Right atrium auricular region (tissue), 2 donors: ENCODE measurements at places on chromosomes 4 and X. TPM values are rescaled to one million over a fixed set of nuclear protein-coding genes. Genes with fewer than 3 reads are reported as not detected.
A peak's percentile ranks its signal among the peaks of the same experiment; 100 is the strongest.

The TCEAL6 gene
- total RNA-seq, result not detected

DNA sequence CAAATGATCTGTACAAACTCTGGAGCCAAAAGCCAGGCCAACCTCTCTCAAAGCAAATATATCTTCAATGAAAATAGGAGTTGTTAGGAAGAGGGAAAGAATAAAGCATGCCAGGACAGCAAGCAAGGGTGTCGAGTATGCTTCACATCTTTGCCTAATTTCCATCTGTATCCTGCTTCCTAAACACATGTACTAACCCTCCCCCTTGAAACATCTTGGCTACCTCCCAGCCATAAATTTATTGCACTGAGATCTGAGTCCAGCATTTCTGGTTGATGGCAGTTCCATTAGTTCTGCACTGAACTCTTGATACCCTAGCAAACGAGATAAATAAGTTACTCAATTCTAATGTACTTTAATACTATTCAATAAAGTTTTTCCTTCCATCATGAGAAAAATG lies 430.5 kb upstream of the TRAM1L1 start:
- no peaks in the 10 kb centered on the region for H3K27me3 ChIP-seq
- H3K4me1 ChIP-seq, result no peaks in the 10 kb centered on the region
- no peaks in the 10 kb centered on the region for H3K36me3 ChIP-seq
- H3K27ac ChIP-seq, result no peak overlapping the region

The KCTD8 gene
- 0.74 TPM for total RNA-seq

DNA sequence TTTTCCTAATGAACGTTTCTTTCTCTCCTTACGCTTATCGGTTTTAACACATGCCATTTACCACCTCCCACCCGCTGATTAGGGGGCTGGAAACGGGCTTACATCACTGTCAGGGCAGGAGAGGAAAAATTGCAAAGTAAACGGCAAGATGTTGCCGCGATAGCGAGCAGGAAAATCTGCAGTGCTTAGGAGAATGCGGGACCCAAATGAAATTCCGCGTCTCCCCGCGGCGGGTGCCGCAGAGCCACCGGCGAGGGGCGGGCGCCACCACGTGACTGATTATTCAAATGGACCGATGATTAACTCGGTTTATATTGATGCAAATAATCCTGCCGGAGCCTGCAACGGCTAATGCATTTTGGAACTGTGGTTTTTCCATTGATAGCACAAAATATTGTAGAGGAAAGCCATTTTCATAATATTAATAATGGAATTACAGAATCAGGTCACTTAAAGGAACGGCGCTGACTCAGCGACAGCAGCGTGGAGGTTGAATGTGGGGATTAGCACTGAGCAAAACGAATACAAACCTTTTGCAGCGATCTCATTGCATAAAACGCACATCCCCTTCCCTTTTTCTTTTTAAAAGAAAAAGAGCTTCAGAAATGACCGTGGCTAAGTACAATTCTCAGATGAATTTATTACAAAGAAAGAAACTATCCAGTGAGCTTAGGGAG lies 224.2 kb downstream of the STIM2 start:
- H3K4me3 ChIP-seq, result peak overlapping the region; percentile 34
- no peak overlapping the region for H3K27ac ChIP-seq
- DNase-seq, result no peak
- H3K4me1 ChIP-seq, result no peaks in the 10 kb centered on the region
- H3K36me3 ChIP-seq, result no peaks in the 10 kb centered on the region
- peaks cover 8% of the 10 kb centered on the region for H3K27me3 ChIP-seq

DNA sequence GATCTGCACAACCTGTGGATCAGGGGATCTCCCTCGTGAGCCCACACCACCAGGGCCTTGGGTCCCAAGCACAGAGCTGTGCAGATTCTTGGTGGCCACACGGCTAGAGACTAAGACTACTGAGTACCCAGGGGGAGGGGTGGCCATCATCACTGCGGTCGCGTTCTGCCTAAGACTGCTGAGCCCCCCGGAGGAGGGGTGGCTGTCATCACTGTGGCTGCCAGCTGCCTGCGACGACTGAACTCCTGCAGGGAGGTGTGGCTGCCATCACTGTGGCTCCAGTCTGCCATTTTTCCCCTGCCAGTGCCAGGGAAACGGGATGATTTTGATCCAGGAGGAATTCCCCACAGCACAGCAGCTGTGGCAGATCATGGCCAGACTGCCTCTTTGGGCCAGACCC lies 141.7 kb upstream of the SPANXB1 start:
- H3K4me1 ChIP-seq, result no peaks in the 10 kb centered on the region
- no peak overlapping the region for H3K27ac ChIP-seq
- no peaks in the 10 kb centered on the region for H3K36me3 ChIP-seq
- no peaks in the 10 kb centered on the region for H3K27me3 ChIP-seq

DNA sequence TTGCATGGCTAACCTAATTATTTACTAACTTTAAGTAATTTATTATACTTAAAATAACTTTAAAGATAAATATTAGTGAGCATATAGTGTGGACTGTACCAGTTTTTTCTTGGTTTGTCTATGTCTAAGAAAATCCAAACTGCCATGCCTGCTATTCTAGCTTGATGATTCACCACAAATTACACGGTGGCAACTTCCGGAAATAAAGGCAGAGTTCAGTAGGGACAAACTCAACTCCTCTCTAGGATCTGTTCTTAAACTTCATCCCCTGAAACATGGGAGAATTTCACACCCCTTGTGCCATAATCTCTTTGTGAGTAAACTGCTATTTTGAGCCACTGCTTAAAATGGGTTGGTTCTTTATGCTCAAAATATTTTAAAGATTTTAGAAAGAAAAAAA lies 213.6 kb upstream of the NRK start:
- no peaks in the 10 kb centered on the region for H3K36me3 ChIP-seq
- no peak for DNase-seq
- H3K27me3 ChIP-seq, result peaks cover 6% of the 10 kb centered on the region

The MAOA gene
- 111 TPM for total RNA-seq

- DNase-seq, result no peak
- H3K36me3 ChIP-seq, result no peaks in the 10 kb centered on the region
- no peaks in the 10 kb centered on the region for H3K27me3 ChIP-seq
- no peak overlapping the region for H3K4me3 ChIP-seq
- H3K27ac ChIP-seq, result no peak overlapping the region
Measured at GRCh38 chr4:73533515-73534422, 52.2 kb downstream of the AFM start.

The UGT2B11 gene
- not detected for total RNA-seq

- no peak overlapping the region for H3K27ac ChIP-seq
- no peaks in the 10 kb centered on the region for H3K27me3 ChIP-seq
- H3K4me1 ChIP-seq, result peaks cover 3% of the 10 kb centered on the region
- H3K4me3 ChIP-seq, result no peak overlapping the region
- H3K36me3 ChIP-seq, result peaks cover 21% of the 10 kb centered on the region
Measured at GRCh38 chr4:41620594-41621256, 82.8 kb downstream of the LIMCH1 start.

DNA sequence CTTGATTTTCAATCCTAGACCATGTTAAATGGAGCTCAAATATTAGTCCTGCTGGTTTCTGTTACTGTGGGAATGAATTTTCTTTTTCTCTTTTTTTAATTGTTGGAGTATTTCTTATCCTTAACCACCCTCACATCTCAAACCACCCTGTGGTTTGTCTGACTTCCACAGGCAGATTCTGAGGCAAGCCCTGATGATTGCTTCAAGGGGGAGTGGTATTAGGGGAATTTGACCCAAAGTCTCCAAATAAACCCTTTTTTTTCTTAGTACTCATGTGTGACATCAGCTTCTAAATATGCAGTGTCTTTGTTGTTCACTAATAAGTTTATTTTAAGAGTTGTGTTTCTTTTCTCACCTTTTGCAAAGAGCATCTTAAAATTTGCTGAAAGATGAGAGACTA lies 810.3 kb downstream of the IL1RAPL1 start:
- H3K27ac ChIP-seq, result no peak overlapping the region
- no peaks in the 10 kb centered on the region for H3K4me1 ChIP-seq
- no peaks in the 10 kb centered on the region for H3K36me3 ChIP-seq

DNA sequence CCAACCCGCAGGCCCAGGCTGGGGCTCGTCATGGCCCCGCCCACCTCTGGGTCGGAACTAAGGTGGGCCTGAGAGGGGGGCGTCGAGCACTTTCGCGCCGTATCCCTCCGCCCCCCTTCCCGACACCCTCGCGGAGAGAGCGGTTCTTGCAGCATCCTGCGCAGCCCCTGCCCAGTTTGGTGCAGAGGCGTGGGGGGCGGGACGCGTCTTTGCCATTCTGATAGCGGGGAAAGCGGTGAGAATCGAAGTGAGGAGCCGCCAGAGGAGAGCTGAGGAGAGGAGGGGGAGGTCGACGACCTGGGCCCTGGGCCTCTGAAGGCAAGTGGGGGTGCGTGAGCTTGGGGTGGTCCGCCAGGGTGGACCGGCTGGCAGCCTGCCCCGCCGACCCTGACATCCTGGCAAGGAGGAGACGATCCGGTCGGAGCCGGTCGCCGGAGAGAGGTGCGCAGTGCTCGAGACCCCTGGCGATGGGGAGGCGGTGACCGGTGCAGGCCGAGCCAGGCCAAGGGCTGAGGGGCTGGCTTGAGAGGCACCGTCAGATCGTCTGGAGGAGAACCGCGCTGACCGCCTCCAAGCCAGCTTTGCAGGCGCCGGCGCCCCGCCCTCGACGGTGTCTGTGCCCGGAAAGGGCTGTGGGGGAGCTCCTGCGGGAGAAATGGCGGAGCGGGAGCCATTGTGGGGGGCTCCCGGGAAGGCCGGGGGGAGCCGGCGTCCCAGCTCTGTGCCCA lies 25.5 kb downstream of the GPRASP3 start:
- H3K4me1 ChIP-seq, result no peaks in the 10 kb centered on the region
- H3K36me3 ChIP-seq, result no peaks in the 10 kb centered on the region
- H3K27me3 ChIP-seq, result no peaks in the 10 kb centered on the region
- DNase-seq, result no peak

- no peak overlapping the region for H3K27ac ChIP-seq
- DNase-seq, result no peak
- no peaks in the 10 kb centered on the region for H3K36me3 ChIP-seq
- no peak overlapping the region for H3K4me3 ChIP-seq
- no peaks in the 10 kb centered on the region for H3K4me1 ChIP-seq
Measured at GRCh38 chrX:132378281-132378680, 110.6 kb downstream of the MBNL3 start.

The CFI gene
- total RNA-seq, result 30.4 TPM

DNA sequence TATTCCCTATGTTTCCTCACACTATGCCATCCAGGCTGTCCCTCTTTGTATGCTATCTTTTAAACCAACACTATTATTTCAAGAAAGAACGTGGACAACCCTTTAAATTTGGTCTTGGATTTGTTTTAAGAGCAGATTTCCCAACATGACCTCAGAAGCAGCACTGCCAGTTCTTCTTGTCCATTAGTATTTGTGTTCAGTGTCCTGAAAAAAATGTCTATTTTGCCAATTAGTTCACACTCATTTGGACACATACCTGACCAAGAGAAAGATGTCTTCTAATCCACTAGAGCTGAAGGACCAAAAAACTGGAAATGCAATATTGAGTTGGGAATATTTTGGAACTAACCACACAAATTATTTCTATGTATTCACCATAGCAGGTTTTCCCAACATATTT lies 223.2 kb upstream of the CNKSR2 start:
- DNase-seq, result no peak
- H3K27me3 ChIP-seq, result no peaks in the 10 kb centered on the region
- no peak overlapping the region for H3K4me3 ChIP-seq
- H3K36me3 ChIP-seq, result no peaks in the 10 kb centered on the region
- H3K4me1 ChIP-seq, result no peaks in the 10 kb centered on the region

The XAGE1A gene
- not detected for total RNA-seq

DNA sequence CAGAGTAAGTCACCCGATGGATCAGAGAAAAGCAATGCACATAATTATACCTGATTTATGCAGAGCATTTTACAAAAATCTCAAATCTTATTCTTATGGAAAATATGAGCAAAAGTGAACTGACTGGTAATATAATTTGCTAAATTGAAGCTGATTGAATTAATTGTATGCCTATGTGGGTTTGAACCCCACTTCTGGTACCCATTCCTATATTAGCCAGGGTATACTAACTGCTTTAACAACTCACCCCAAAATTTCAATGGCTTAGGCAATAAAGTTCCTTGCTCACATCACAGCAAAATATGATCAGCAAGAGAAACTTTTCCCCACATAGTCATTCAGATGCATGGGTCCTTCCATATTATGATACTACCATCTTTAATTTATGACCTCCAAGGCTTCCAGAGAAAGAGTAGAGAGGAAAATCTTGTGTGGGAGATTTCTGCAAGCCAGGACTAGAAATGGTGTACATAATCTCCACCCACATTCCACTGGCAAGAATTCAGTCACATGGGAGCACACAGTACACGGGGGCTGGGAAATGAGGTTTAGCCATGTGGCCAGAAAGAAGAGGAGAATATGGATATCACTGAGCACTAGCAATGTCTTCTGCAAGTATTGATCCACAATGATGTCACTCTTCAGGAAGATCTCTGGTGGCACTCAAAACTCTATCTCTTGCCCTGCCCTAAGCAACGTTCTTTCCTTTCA lies 640.7 kb downstream of the BCOR start:
- no peaks in the 10 kb centered on the region for H3K27me3 ChIP-seq
- H3K27ac ChIP-seq, result no peak overlapping the region
- no peaks in the 10 kb centered on the region for H3K36me3 ChIP-seq
- no peak for DNase-seq
- H3K4me3 ChIP-seq, result no peak overlapping the region

DNA sequence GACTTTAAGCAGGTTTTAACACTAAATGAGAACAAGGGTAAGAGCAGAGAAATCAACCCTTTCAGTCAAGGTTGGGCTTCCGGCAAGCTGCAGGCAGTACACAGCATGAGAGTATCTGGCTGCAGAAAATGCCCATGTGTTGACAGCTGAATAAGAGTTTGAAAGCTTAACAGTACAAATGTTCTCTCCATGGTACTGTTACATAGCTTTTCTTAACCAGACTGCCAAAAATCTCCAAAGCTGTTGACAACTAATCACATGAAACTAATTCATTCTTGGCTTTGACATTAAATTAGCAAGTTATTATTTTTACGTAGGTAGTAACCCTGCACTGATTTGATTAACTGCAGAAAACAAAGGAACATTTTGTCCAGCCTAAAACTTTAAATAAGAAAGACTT lies 153.5 kb downstream of the SLC10A7 start:
- no peak overlapping the region for H3K27ac ChIP-seq
- H3K36me3 ChIP-seq, result no peaks in the 10 kb centered on the region
- no peak overlapping the region for H3K4me3 ChIP-seq
- peaks cover 20% of the 10 kb centered on the region for H3K4me1 ChIP-seq

GRCh38 chr4:11537846-11538245 lies 109.2 kb upstream of the HS3ST1 start:
- no peak overlapping the region for H3K27ac ChIP-seq
- no peaks in the 10 kb centered on the region for H3K36me3 ChIP-seq
- no peak for DNase-seq
- no peak overlapping the region for H3K4me3 ChIP-seq

DNA sequence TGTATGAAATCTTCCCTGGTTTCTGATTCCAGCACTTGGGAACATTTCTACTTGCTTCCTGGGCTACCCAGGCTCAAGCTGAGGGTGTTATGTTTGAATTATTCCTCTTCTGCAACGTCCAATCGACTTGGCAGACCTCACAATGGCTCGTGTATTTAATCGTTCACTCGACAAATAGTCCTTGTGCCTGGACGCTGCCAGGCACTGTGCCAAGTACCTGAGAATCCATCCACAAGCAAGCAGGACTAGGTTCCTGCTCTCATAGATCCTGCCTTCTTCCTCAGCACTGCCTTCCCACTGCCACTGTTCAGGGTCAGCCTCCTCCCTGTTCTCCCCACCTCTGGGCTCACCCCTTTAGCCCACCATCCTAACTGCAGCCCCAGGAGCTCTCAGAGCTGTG lies 113.3 kb downstream of the EFNB1 start:
- peak; percentile 49 for DNase-seq
